ENCODE measurements at places on chromosomes 4 and X.
A peak's percentile ranks its signal among the peaks of the same experiment; 100 is the strongest.

- no peak for DNase-seq
Measured at GRCh38 chr4:32435308-32435707, 1715.1 kb downstream of the PCDH7 start.

GRCh38 chrX:63735882-63736281 is 49.1 kb downstream of the ARHGEF9 start:
- no peak for DNase-seq

DNA sequence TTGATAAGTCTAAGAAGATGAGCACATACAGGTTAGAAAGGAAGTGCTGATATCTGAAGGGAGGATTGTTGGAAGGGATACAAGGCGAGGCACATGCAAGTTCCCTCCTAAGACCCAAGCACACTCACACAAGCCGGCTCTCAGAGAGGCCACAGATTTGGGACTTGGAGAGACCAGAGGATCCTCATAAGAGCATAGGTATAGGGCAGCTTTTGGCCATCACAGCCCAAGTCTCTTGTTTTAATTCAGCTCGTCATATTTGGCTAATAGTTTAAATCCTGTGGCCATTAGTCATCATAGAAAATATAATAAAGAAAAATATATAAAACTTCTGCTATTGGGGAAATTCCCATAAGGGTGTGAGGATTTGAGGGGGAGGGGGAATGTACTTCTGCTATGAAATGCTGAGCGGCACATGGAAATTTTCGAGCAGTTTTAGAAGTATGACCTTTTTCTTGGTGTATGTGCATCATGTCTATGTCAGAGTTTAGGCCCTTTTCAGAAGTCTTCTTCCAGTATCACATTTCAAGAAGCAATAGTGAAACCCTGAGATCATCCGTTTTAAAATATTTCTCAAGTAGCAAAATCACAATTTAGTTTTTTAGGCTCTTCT is 97.7 kb downstream of the NFKB1 start:
- no peak for DNase-seq

GRCh38 chr4:23023121-23023520 is 330.4 kb downstream of the GBA3 start:
- DNase-seq: no peak

DNA sequence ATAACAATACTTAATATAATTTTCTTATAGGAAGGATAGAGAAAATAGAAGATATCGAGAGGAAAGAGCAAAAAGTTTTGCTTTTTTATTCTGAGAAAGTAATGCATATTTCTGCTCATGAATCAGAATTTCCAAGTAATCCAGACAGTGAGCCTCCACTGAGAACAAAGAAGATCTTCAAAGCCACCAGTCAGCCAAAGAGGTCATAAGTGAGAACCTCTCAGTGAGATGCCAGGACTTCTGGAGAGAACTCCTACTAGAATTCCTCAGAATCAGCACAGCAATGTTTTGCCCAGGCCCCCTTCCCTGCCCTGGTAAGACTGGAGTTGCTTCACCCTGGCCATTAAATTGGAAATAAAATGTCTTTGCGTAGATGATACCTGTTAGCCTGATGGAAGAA is 254.4 kb upstream of the FAT4 start:
- no peak for DNase-seq

DNA sequence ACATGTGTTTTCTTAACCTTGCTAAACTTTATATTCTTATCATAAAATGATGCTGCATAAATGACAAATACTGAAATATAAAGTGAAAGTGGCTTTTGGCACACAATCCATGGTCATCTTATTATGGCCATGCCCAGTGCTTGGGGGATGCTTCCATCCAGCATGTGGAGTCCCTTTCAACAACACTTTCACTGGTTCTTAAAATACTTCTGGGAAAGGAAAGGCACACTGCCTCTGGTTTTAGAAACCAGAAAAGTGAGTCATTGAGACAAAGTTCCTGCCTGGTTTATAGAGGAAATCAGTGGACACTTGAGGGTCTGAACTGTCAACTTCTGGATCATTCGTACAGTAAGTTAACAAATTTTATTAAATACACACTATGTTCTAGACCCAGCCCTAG is 248.0 kb upstream of the ADAMTS3 start:
- DNase-seq: no peak

GRCh38 chr4:41217374-41217773 is 3.0 kb upstream of the APBB2 start:
- no peak for DNase-seq

DNA sequence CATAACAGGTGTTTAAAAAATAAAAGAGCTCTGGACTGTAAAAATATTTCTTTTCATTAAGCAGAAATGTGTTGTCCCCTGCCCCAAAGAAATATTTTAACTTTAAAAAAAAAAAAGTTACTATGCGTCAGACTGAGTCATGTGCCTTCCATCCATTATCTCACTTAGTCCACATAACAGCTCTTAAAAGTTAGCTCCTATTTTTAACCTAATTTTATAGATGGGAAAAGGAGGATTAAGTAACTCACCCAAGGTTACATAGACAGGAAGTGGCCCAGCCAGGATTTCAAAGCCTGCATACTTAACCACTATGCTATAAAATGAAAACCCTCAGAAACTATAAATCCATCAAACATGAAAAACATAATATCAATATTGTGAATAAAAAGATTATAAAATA is 97.7 kb downstream of the MANBA start:
- peak; percentile 33 for DNase-seq

- DNase-seq: no peak
Measured at GRCh38 chr4:100391863-100392262, 126.0 kb downstream of the EMCN start.

GRCh38 chrX:46649421-46650260 is 76.1 kb downstream of the CHST7 start:
- DNase-seq: no peak

DNA sequence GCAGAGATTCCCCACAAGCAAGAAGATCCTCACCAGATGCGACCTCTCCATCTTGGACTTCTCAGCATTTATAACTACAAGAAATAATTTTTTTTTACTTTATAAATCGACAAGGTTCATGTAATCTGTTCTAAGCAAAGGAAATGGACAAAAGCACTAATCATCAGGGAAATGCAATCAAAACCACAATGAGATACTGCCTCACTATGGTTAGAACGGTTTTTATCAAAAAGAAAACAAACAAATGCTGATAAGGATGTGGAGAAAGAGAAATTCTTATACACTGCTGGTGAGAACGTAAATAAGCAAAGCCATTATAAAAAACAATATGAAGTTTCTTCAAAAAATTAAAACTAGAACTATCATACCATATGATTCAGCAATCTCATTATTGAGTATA is 1382.6 kb downstream of the ARAP2 start:
- no peak for DNase-seq

Measured in MG63 (cell line).